ENCODE measurements at places on chromosomes 1 and 21.
A peak's percentile ranks its signal among the peaks of the same experiment; 100 is the strongest.

DNA sequence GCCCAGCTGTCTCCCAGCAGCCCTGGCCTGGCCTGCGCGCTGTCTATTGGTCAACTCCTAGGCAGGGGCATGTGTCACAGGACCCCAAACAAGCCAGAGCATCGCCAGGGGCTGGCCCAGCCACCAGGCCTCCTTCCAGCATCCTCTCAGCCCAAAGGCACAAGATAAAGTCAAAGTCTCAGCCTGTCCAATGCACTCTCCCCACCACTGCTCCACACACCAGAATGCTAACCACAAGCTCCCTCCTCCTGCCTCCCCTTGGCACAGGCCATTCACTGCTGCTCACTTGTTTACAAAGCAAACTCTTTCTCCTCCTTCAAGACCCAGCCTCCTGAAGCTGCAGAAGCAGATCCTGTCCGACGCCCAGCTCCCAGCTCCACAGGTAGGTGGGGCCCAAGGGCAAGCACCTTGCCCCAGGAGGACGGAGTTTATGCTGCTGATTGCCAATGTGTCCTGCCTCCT is 133.4 kb downstream of the DMRTB1 start:
- no peak for DNase-seq

- no peak for DNase-seq
These were observed 46.6 kb upstream of the RGS2 start for GRCh38 chr1:192762265-192762664.

DNA sequence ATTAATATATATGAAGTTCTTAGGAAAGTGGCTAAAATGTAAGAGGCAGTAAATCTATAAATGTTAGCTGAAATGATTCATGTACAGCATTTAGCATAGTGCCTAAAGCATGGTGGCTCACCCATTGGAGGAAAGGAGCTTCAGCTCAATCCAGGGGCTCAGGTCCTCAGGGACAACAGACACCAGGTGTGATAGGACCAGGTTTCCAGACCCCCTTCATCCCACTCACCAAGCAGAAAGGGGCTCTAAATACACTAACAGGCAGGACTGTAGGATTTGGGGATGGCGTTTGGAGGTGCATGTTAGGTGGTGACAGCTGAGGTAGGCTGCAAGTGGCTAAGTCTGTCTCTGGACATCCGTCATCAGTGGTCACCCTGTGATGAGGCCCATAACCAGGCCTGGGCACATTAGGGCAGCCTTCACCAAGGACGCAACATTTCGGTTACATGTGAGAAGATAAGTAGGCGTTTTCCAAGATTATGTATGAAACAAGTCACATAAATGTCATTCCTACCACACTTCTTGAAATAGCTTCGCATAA is 233.1 kb downstream of the C1orf94 start:
- DNase-seq: no peak

DNA sequence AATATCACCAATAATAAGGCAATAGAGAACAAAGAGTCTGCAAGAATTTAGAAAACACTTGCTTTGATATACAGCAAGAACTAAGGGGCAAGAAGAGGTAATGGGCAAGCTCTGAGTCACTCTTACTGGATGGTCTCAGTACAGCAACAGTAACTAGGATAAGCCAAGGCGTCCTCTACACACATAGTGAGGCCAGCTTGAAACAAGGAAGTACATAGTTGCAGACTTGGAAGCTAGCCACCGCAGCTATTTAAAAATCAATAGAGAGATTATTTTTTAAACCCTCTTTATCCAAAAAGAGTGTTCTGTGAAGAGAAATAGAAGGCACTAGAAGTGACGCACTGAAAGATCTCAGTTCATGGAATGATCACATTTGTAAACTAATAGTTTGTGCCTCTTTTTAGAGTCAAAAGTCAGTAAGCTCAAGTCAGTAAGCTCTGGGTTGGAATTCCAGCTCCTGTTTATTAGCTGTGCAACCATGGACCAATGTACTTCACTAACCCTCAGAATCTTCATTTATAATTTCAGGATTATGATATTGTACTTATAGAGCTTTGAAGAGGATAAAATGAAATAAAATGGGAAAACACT is 118.6 kb downstream of the AKT3 start:
- DNase-seq: no peak

DNA sequence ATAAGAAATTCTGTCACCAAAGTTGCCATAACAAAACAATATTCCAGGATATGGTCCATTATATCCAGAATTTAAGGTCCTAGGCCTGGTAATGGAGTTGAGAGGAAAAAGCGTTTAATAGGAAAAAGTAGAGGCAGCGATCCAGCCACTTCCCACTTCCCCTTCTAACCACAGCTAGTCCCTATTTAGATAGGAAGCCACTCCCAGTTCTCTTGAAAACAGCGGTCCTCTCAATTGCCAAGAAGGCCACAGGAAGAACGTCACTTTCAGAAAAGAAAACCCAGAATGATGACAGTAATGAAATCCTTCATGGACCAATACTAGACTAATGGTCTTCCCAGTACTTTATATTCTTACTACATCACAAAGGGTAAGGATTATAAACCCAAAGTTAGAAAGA is 38.6 kb downstream of the ABL2 start:
- DNase-seq: no peak

GRCh38 chr1:24472527-24473251 is 29.9 kb upstream of the RCAN3 start:
- no peak for DNase-seq

DNA sequence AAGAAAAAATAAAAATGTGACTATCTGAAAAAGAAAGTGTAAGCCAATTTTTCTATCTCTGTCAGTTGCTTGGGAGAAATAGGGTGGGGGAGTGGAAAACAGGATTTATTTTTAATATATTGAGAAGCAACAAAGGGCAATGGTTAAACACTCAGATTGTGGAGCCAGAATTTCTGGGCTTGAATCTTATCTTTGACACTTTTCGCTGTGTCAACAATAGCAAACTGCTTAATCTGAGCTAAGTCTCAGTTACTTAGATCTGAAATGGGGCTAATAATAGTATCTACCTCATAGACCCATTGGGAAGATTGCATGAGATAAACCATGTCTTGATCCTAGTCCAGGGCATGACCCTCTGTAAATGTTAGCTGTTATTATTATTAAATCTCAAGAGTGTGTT is 468.1 kb downstream of the ADGRL2 start:
- no peak for DNase-seq

GRCh38 chr1:97759078-97759477 is 161.8 kb downstream of the DPYD start:
- no peak for DNase-seq

DNA sequence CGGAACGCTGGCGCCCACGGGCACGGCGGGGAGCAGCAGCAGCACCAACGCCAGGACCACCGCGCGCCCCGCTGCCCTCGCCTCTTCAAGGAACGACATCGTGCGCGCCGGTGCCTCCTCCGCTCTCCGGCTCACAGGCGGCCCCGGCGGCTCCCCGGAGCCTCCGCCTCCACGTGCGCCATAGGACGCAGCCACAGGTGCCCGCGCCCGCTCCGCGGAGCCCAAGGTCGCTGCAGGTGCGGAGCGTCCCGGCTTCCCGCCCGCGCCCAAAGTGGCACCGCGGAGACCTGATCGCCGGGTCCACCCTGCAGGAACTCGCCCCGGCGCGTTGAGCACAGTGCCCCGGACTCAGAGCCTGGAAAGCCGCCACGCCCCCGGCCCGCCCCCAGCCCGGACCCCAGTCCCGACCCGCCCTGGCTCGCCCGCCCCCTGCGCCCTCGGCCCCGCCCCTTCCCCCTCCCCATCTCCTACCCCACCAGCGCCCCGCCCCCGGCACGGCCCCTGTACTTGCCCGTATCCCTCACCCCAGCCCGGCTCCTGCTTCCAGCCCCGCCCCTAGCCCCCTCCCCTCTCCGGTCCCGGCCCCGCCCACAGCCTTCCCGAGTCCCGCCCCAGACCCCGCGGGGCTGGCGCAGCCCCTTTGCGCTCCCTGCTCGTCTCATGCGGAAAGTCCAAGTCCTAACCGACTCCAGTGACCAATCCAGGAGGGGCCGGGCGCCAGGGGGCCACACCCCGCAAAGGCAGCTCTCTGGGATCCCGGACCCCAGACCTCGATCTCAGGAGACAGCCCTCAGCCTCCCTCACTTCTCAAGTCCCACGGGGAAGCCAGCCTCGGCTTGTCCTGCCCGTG is at the start of gene MEGF6:
Gene MEGF6 (minus strand): TSS at position 339 of the 850 bp plus-strand sequence. CDS start 240 bp downstream, at position 99.
- peak; percentile 77 for DNase-seq

- no peak for DNase-seq
These were observed 133.4 kb upstream of the ERRFI1 start for GRCh38 chr1:8159470-8160024.

GRCh38 chr1:115440733-115441132 is 102.7 kb upstream of the NGF start:
- no peak for DNase-seq

DNA sequence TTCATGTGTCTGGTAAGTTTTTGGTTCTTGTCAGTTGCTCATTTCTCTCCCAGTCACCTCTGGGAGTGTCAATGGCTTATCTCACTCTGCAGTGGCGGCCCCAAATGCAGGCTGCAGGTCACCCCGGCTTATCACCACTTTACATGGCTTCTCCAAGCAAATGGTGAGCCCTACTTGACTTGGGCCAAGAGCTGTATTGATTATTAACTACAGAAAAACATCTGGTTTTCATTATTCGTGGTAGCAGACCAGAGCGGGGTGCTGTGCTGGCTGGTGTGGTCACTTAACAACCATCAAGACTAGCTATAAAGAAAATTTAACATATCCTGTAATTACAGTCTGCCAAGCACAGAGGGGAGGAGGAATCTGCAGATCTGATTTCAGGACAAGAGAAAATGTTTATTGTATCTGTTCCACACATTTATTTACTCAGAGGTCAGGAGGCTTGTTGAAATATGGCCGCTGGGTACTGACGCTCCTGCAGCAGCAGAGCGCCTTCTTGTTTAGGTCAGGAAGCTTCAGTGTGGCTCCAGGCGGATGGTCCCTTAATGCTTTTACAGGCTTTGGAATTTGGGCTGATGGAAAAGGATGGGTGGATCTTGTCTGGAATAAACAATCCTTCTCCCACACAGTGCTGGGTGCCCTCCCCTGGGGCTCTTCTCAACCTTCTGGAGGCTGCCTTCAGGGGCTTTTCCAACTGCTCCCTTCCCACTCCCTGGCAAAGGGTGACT is 87.8 kb downstream of the HLX start:
- no peak for DNase-seq

- no peak for DNase-seq
These were observed 65.8 kb downstream of the ATP5PO start for GRCh38 chr21:33849834-33850233.

GRCh38 chr1:112044745-112045144 is 55.3 kb upstream of the KCND3 start:
- DNase-seq: no peak

DNA sequence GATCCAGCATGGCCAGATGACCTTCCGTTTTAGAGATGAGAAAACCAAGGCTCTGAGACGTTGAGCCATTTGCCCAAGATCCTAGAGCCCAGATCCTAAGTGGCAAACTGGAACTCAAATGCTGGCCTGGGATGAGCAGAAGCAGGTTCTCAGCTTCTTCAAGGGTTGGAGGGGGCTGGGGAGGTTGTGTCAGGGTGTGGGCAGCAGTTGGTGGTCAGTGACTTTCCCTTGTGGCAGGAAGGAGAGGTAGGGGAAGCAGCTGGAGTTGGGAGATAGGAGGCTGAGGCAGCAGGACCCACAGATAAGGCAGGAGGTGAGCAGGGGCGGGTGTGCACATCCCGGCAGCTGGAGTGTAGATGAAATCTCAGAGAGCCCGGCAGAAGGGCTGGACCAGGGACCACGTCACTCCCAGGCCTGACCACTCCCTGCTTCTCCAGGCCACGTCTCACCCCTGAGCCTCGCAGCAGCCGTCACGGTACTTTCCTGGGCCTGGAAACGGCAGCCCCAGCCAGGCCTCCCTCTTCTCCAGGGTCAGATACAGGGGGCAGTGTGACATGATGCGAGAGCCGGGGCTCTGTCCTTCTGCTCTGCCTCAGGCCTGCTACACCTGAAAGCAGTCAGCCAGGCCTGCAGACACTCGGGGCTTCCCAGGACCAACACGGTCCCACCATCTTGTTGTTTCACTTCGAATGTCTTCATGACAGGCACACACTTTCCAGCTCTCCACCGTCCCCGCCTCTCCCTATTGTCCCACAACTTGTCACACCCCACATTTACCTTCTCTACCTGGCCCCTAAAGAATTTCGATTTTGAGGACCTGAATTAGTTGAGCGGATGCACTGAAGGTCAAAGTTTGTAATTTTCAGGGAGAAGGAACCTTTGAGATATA is 11.5 kb upstream of the LAPTM5 start:
- peak; percentile 82 for DNase-seq

GRCh38 chr1:20149601-20150325 is 10.6 kb downstream of the PLA2G2F start:
- no peak for DNase-seq

DNA sequence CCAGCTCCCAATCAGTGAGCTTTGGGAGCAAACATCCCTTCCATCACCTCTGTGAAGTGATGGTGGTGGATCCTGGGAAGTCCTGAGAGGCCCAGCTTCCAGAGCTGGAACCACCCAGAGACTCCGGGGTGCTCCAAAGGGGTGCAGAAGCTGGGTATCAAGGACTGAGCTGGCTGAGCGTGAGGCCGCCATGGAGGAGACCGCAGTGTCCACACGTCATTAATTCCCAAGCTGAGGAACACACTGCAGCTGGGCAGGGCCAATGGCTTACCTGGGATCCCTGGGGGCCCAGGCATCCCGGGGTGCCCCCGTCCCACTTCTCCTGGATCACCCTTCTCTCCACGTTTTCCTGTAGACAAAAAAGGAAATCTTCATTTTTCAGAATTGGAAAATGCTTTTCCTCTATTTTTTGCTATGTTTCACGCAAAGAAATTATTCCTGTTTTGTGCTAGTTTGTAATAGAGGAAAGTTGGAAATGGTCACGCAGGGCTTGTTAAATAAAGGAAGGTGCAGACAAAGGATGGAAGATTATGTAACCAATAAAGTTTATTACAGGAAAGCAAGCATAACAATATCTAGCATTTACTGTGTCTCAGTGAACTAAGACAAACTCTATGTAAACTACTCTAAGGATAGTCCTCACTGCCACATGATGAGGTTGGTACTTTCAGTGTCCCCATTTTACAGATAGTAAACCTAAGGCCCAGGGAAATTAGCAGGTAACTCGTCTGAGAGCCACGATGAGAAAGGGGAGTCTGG is 15.4 kb downstream of the COL9A2 start:
- no peak for DNase-seq

- DNase-seq: no peak
These were observed 18.4 kb downstream of the RNF2 start for GRCh38 chr1:185063719-185064118.

DNA sequence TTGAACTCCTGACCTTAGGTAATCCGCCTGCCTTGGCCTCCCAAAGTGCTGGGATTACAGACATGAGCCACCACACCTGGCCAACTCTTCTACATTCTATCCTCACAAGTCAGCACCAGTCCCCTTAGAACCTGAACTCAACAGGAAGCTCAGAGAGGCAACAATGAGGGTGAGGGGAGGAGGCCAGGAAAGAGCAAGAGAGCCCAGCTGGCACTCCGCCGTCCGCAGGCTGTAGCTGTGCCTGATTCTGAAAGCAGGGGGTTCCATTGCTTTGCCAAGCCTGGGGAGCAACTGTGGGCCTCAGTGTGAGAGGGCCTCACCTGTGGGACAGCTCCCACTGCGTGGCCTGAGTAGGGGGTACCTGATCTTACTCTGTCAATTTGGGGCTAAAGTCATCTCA is 18.7 kb downstream of the STK40 start:
- no peak for DNase-seq
